ENCODE measurements at places on chromosomes 3 and 15. TPM values are rescaled to one million over a fixed set of nuclear protein-coding genes. Genes with fewer than 3 reads are reported as not detected.

The IL17RB gene
- total RNA-seq, result 1.4 TPM

The DAZL gene
- total RNA-seq, result not detected

The FMN1 gene
- 6.6 TPM for total RNA-seq

The NTRK3 gene
- total RNA-seq, result 0.61 TPM

The DNAH12 gene
- total RNA-seq, result not detected

The APPL1 gene
- total RNA-seq, result 50.9 TPM

The GNAT1 gene
- not detected for total RNA-seq

The LRRC34 gene
- total RNA-seq, result 1.3 TPM

The TIMP4 gene
- 15.9 TPM for total RNA-seq

The CFAP100 gene
- total RNA-seq, result not detected

The THPO gene
- 0.36 TPM for total RNA-seq

The WNT5A gene
- total RNA-seq, result 2.0 TPM

The BTD gene
- 39.7 TPM for total RNA-seq

The CFAP161 gene
- not detected for total RNA-seq

The GOLGA6C gene
- not detected for total RNA-seq

The CHDH gene
- total RNA-seq, result 3.9 TPM

The COL6A5 gene
- total RNA-seq, result not detected

The USP50 gene
- not detected for total RNA-seq

The SLC12A6 gene
- 17.8 TPM for total RNA-seq

The CAMKV gene
- total RNA-seq, result not detected

The TM4SF18 gene
- 13.6 TPM for total RNA-seq

The C3orf49 gene
- total RNA-seq, result not detected

The CYP19A1 gene
- total RNA-seq, result not detected

The GOLGA6L4 gene
- total RNA-seq, result not detected

The MKRN3 gene
- total RNA-seq, result 0.29 TPM

The FEZF2 gene
- not detected for total RNA-seq

The CCR2 gene
- total RNA-seq, result 0.15 TPM

The ITGB5 gene
- 101 TPM for total RNA-seq

The MESP2 gene
- total RNA-seq, result not detected

The ANKRD63 gene
- total RNA-seq, result not detected

The PDCD6IP gene
- total RNA-seq, result 130 TPM

The IGSF10 gene
- 0.16 TPM for total RNA-seq

The ST3GAL6 gene
- 14.5 TPM for total RNA-seq

The CADPS gene
- total RNA-seq, result not detected

The PLA2G4B gene
- not detected for total RNA-seq

The DLL4 gene
- total RNA-seq, result 11.7 TPM

The CLRN1 gene
- not detected for total RNA-seq

The GRM7 gene
- not detected for total RNA-seq

The ITIH3 gene
- 3.1 TPM for total RNA-seq

The CCNB2 gene
- 0.62 TPM for total RNA-seq

The VPS8 gene
- total RNA-seq, result 57.1 TPM

The EBLN2 gene
- 0.95 TPM for total RNA-seq

The CCDC66 gene
- 8.9 TPM for total RNA-seq

The ZNF639 gene
- 43.7 TPM for total RNA-seq

The C3orf20 gene
- not detected for total RNA-seq

The OXTR gene
- not detected for total RNA-seq

The PTH1R gene
- total RNA-seq, result 6.8 TPM

The ZKSCAN7 gene
- total RNA-seq, result 1.6 TPM

The DZIP1L gene
- 1.4 TPM for total RNA-seq

Measured in gastrocnemius medialis (tissue), 4 donors.